GM12864 (cell line): ENCODE measurements at places on chromosomes 4 and X.

DNA sequence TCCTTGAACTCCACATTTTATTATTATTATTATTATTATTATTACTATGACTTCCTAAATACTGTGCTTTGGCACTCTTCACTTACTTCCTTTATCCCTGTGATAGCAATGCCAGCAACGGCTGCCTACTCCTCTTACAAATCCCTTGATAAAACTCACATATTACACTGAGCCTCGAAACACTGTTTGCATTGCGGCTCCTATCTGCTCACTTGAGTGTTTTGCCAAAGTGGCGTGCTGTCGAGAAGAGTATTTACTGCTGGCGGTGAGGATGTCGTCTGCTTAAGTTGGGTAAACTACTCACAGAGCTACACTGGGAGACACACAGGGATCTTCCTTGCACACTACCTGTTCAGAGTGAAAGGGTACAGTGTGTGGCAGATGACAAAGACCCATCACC lies 143.4 kb upstream of the VCX3A start:
- DNase-seq, result no peak

DNA sequence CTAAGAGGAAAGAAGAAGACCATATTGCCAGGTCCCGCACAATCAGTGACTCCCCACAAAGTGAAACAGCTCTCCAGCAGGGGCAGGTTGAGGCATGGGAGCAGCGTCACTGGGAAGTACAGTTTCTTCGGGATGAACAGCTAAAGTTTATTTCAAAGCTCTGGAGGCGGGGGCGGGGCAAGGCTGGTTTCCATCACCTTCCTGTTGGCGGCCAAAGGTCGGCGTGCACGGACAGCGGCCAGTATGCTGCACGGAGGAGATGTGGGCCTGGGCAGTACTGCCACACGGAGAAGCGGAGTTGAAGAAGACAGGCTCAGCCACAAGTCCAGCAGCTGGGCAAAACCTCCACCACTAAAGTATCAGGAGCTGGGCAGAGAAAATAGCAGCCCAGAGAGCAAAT lies 951 bp upstream of the ZNF518B start:
- DNase-seq, result no peak

- no peak for DNase-seq
Observed at GRCh38 chrX:129629837-129630236, 24.9 kb downstream of the APLN start.

DNA sequence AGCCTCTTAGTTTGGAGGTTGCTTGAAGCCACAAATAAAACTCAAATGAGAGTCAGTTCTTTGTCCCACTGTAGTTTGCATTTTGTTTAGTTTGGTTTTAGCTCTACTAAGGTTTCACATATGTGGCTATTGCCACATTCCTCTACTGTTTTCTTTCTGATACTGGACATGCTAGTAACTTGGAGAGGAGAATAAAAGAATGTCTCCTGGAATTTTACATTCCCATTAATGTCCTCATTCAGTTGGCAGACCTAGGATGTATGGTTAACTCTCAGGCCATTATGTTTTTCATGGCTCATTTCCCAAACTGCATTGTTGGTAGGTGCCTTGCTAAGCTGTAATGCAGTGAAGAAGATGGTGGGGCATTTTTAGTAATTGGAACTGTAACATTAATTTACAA lies 29.9 kb downstream of the UPRT start:
- DNase-seq, result no peak

GRCh38 chrX:82127228-82128123 lies 925.6 kb downstream of the SH3BGRL start:
- DNase-seq, result no peak

DNA sequence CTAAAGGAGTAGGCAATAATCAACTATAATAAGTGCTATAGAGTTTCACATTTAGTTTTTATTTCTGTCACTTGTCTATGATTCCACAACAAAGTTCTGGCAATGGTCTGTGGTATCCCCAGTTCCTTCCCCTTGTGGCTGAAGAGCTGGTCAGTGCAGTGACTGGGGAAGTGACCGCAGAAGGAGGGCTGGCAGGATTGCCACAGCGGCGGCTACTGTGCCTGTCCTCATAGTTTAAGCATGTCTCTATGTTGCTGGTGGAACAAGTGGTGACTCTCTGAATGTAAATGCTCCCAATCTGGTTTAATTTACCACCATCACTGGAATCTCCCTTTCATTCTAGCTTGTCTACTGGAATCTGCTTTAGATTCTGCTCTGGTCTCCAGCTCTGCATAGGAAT lies 170.6 kb upstream of the GK2 start:
- no peak for DNase-seq

GRCh38 chr4:48692897-48693296 lies 87.2 kb downstream of the FRYL start:
- no peak for DNase-seq

GRCh38 chr4:6616087-6616995 lies 24.1 kb upstream of the MRFAP1 start:
- DNase-seq, result no peak

- no peak for DNase-seq
Observed at GRCh38 chr4:3257103-3257555, 8.2 kb downstream of the MSANTD1 start.

DNA sequence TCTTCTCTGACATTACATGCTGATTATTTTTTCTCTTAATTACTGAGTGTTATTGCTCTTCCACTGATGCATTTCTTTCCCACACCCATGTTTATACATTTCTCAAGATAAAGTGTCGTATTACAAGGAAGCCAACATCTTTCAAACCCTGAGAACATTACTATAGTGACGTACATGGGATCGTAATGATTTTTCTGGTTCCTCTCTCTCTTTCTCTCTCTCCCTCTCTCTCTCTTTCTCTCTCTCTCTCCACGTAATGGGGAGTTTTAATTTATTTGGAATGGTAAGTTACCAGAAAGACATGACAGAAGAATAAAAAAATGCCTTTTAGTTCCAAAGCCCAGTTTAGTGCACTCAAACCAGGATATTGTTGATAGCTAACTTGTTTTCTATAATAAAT lies 40.4 kb upstream of the MAPK10 start:
- DNase-seq, result no peak
